SHP77 treated with DMSO at 0.1 percent for 48 hours (cell line): ENCODE measurements at places on chromosomes 11 and 22.

DNA sequence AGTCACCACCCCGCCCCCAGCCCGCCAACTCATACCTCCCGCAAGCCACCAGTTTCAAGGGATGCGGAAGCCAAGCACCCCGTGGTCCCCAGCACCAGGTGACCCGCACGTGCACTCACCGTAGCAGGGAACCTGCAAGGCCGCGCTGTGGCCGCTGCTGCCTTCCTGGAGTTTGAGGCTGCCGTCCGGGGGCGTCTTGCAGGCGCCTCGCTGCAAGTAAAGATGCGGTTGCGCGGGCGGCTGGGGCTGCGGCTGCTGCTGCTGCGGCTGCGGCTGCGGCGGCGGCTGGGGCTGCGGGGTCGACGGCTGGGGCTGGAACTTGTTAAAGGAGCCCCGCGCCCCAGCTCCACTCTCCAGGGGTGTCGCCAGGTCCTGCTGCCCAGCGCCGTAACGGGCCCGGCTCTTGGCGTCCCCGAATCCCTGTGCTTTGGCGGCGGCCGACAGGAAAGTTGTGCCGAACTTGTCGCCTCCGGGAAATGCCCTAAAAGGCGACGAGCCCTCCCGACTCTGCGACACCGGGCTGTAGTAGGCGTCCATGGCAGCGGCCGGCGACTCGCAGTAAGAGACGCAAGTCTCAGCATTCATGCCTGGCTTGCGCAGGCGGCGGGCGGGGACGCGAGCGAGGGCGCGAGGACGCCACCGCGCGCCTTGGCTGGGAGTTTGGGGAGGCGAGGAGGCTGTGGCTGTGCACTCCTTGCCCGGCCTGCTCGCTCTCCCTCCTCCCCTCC lies at the start of gene ALX4:
Gene ALX4 (minus strand): TSS at position 662 of the 728 bp plus-strand sequence. CDS start 77 bp downstream, at position 585.
- no peak for DNase-seq

- DNase-seq, result no peak
Observed at GRCh38 chr11:67700548-67701262, 26.3 kb upstream of the ALDH3B2 start.

DNA sequence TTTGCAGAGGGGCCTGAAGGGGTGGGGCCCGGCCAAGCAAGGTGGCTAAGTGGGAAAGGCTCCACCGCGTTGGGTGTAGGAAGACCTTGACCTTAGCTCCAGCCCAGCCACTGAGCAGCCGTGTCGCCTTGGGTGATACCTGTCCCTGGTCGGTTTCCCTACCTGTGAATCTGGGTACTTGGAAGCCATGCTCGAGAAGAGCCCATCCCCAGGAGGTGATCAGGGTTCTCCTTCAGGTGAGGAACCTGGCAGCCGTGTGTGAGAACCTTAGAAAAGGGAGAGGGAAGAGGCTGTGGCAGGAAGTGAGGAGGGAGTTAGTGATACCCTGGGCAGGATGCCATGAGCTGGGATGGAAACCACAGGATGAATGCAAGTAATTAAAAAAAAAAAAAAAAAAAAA lies 21.6 kb downstream of the PPARA start:
- no peak for DNase-seq

GRCh38 chr11:62069986-62070919 lies 53.6 kb upstream of the INCENP start:
- DNase-seq, result no peak

GRCh38 chr22:45208993-45209838 lies 31.5 kb downstream of the KIAA0930 start:
- no peak for DNase-seq

- no peak for DNase-seq
Observed at GRCh38 chr11:61688365-61689163, 8.4 kb downstream of the DAGLA start.
